Glutamatergic neuron (in vitro differentiated cells): ENCODE measurements at places on chromosomes 7 and 10. TPM values are rescaled to one million over a fixed set of nuclear protein-coding genes. Genes with fewer than 3 reads are reported as not detected.

GRCh38 chr10:86269332-86269731 is 97.3 kb downstream of the GRID1 start:
- peaks cover 5% of the 10 kb centered on the region for H3K27me3 ChIP-seq
- no peak overlapping the region for H3K4me3 ChIP-seq
- no peaks in the 10 kb centered on the region for H3K4me1 ChIP-seq

DNA sequence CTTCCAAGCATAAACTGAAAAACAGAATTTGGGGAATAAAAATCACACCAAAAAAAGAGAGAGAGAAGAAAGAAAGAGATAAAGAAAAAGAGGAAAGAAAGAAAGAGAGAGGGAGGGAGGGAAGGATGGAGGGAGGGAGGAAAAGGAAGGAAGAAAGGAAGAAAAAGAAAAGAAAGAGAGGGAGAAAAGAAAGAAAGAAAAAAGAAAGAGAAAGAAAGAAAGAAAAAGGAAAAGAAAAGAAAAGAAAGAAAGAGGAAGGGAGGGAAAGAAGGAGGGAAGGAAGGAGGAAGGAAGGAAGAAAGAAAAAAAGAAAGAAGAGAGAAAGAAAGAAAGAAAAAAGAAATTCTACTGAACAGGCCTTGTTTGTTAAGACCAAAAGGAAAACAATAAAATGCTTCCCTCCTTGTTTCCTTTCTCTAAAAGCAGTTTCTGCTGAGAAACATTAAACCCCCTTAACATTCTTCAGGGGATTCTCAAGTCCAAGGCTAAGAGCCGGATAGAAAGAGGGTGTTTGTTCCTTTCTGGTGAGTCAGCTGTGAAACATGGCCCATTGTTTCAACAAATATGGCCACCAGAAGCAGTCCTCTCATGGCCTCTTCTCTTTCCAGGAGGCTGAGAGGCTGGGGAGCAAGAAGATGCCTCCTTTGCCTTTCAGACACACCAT is 46.9 kb upstream of the GPAM start:
- DNase-seq = no peak
- no peak overlapping the region for H3K4me3 ChIP-seq
- no peak overlapping the region for H3K27ac ChIP-seq
- H3K27me3 ChIP-seq = no peaks in the 10 kb centered on the region

DNA sequence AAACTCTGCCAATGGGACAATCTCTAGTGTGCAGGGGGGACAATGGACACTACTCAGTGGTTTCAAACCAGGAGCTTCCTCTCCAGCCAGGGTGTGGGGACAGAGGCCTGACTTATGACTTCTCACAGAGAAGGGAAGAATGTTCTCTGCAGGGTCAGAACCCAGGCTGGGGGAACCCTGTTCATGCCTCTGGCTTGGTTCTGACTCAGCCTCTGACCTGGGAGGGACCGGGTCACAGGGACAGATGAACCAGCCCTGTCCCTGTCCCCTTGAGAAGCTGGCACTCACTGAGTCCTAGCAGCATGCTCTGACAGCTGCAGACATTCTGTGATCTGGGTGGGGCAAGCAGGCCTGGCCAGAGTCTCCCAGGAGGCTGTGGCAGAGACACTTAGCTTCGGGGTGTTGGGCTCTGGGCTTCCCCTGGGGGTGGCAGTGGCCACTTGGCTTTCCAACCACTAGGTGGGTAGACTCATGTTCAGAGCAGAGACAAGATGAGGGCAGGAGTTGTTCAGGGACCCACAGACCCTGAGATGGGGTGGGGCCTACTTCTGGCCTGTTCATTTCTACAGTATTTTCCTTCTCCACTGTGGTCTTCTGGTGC is 13.6 kb downstream of the TSPAN15 start:
- H3K27me3 ChIP-seq = peaks cover 17% of the 10 kb centered on the region
- H3K27ac ChIP-seq = peak overlapping the region; percentile 81
- H3K4me3 ChIP-seq = no peak overlapping the region

GRCh38 chr10:116274064-116274904 is 1.3 kb upstream of the GFRA1 start:
- peaks cover 10% of the 10 kb centered on the region for H3K36me3 ChIP-seq
- peaks cover 36% of the 10 kb centered on the region for H3K27me3 ChIP-seq
- peak overlapping the region; percentile 100 for H3K27ac ChIP-seq
- peak; percentile 79 for DNase-seq
- H3K4me3 ChIP-seq = peak overlapping the region; percentile 99
- peaks cover 39% of the 10 kb centered on the region for H3K4me1 ChIP-seq

- peak overlapping the region; percentile 61 for H3K4me3 ChIP-seq
- H3K36me3 ChIP-seq = no peaks in the 10 kb centered on the region
- peaks cover 7% of the 10 kb centered on the region for H3K4me1 ChIP-seq
- no peak overlapping the region for H3K27ac ChIP-seq
- no peak for DNase-seq
Measured at GRCh38 chr10:93072225-93072712, 1.4 kb upstream of the CYP26A1 start.

GRCh38 chr7:23394488-23395171 is 75.7 kb downstream of the IGF2BP3 start:
- H3K27ac ChIP-seq = peak overlapping the region; percentile 95
- peaks cover 6% of the 10 kb centered on the region for H3K4me1 ChIP-seq
- DNase-seq = no peak

Gene EPO
- total RNA-seq = not detected
